ENCODE measurements at places on chromosomes 1 and 21.

GRCh38 chr1:181040284-181040865, 6.6 kb downstream of the MR1 start:
- DNase-seq: no peak

DNA sequence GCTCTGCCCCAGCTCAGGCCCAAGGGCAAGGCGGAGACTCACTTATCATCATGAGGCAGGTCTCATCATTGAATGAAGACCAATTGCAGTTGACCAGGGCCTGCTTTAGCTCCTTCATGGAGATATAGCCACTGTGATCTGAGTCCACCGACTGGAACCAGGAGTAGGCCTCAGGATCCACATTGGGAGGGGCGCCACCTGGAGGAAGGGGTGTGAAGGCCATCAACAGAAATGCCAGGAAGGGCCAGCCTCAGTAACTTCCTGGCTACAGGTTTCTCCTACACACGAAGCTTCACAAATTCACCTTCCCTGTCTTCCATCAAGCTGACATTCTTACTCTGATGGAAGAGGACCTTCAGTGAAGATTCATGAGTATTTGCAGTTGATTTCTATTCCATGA, 11.6 kb downstream of the PEF1 start:
- peak; percentile 76 for DNase-seq

DNA sequence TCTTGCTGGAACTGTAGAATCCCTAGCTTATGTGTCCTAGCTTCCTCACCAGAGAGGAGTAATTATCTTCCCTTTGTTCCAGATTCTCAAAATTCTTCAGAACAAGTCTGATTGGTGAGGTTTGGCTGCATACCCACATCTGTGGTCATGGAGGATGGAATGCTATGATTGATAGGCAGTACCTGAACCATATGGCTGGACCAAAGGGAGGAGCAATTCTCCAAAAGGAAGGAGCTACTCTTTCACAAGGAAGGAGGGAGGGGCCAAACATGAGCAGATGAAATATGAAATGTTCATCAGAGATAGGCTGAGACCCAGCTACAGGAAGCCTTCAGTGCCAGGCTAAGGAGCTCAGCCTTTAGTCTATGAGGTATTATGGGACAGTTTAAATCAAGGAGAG, 5.0 kb upstream of the RNF19B start:
- DNase-seq: peak; percentile 42

DNA sequence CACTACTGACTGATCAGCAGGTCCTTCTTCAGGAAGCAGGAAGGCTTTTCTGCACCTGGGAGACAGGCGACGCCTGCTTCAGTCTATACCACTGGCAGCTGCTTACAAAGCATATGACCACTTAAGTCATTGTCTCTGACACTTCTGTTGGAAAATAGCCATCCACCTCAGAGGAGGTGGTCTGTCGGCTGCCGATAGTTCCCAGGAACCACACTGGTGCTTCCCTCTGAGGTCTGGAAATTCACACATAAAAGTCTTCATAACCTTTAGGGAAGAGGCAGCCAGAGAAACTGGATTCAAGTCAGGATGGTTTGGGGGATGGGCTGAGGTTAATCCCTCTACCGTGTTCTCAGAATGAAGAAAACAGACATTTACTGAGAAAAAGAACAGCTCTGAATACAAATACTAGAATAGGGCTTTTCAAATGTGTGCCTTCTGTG, 15.6 kb upstream of the SRP9 start:
- DNase-seq: peak; percentile 80

GRCh38 chr1:997993-998744, 1.7 kb downstream of the HES4 start:
- no peak for DNase-seq

DNA sequence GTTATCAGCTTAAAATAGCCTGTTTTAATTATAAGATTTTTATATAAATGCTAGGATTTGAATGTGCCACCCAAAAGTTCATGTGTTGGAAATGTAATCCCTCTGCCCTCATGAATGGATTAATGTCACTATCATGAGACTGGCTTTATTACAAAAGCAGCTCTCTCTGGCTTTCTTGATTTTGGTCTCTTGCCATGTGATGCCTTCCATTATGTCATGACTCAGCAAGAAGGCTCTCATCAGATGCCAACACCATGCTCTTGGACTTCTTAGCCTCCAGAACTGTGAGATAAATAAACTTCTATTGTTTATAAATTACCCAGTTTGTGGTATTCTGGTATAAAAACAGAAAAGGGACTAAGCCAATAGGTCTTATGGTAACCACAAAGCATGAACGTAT, 6.9 kb upstream of the PRSS38 start:
- DNase-seq: peak; percentile 24

DNA sequence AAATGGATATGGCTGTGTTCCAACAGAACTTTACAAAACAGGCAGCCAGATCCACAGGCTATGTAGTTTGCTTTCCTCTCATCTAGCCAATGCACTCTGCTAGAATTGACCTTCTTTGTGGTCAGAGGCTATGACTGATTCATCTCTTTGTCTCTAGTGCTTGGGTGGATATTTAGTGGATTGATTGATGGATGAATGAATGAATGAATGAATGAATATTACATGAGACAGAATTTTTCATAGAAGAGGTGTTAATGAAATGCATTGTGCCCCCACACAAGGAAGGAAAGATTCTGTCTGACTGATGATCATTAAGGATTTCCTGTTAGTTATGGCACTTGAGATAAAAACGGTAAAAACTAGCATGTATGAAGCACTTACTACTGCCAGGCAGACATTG, 50.5 kb upstream of the ZYG11A start:
- no peak for DNase-seq

- DNase-seq: no peak
Measured at GRCh38 chr1:183891158-183891856, 86.4 kb downstream of the RGL1 start.

DNA sequence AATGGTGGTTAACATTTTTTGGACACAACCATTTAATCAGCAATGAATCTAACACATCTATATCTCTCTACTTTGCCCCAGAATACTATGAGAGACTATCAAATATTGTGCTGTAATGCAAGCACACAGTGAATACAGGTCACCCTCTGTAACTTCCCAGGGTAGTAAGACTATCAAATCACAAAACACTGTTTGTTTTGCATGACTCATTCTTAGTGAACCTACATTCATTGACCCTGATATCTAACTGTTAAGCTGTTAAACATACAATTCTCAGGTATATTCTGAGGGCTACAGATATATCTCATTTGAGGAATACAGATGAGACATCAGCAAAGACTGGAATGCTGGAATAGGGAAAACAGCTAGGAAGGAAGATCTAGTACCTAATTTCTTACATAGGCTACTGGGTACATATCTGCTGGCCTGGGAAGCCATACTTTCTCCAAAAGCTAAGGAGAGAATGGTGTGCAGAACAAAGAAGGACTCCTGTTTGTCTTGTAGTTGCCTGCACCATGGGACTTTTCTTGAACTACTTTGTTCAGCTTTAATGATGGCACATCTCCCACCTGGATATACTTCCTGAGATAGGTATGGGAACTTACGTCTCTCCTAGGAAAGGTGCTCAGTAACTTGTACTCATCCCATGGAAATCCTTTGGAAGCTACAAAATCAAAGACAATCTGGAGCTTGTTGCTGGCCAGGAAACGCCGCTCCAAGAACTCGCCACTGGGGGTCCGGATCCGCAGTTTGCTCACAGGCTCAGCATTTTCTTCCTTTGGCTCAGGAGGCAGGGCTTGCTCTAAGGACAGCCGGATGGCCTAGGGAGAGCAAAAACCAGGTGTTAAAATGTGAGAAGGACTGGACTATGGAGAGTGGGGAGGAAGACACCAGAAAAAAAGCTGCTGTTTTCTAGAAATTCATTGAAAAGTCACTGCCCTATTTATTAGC, 51.9 kb upstream of the DMRTA2 start:
- peak; percentile 95 for DNase-seq

DNA sequence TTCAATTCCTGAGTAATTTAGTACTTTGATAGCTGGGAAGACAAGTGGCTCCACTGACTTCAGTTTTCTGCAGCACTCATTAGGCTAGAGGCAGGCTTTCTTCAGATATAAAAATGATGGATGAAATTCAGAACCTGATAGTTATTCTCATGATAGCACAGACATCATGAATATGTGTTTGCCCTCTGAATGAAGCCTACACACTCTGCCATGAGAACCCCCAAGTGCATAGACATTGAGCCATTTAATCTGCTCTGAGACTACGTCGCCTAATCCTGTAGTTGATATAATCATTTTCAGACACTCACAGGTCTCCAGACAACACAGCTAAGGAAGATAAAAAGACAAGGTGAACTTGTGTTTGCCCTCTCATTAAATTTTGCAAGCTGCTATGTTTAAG, 566.1 kb downstream of the AMY1C start:
- DNase-seq: no peak

- DNase-seq: peak; percentile 98
Measured at GRCh38 chr1:206634365-206635079, 814 bp upstream of the DYRK3 start.

GRCh38 chr1:27400082-27400962, 7.9 kb downstream of the GPR3 start:
- DNase-seq: no peak

- DNase-seq: no peak
Measured at GRCh38 chr1:31372751-31373055, 173 bp downstream of the FABP3 start.

- DNase-seq: no peak
Measured at GRCh38 chr1:39933956-39934941, 20.7 kb upstream of the MFSD2A start.

DNA sequence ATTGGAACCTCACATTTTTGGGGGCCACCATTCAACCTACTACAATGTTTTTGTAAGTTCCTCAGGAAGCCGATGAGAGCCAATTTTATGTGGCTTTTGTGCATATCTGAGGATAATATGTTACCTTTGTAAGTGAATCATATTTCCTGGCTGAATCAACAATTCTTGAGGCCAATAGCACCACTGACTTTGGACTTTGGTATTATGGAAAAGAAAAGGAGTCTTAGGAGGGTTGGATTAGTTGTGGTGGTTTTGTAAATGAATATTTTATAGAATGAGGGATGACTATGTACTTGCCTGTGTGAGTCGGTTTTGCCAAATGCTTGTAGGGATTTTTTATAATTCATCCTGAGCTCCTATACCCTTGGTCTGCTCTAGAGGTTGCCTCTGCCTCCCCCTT, 181.5 kb upstream of the HMGB4 start:
- DNase-seq: no peak

GRCh38 chr1:115222616-115223402, 115.2 kb downstream of the NGF start:
- no peak for DNase-seq

DNA sequence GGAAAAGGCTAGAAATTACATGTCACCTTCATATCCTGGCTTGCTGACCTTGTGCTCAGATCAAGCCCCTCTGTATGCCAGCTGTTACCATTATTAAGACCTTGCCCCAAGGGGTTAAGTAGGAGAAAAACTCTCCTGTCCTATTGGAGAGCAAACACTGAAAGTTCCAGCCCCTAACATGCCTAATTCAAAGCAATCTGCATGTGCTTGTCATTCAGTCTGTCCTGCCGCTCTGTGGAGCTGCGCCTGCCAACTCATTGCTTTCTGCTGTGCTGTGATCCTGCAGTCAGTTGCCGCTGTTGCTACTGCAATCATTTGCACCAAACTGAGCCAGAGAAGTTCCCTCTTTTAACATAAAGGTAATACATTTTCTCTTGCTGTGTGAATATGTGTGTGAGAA, 113.4 kb downstream of the DISP1 start:
- DNase-seq: peak; percentile 96

GRCh38 chr1:34910425-34910824, 19.0 kb downstream of the DLGAP3 start:
- DNase-seq: no peak

DNA sequence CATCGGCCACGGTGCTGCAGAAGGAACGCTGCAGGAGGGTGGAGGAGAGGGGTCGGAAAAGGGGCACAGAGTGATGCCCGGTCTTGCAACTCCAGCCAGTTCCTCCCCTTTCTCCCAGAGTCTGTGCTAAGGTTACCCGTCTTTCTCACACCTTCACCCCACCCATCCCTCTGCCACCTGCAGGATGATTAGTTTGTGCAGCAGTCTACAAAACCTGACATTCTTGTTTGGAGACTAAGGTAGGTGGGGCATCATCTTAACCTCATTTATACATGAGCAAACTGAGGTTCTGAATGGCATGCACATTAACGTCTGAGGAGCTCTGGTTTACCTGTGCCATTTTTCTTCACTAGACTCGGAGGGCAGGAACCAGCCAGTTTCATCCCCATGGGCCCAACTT, 232.3 kb downstream of the GRIK3 start:
- no peak for DNase-seq

DNA sequence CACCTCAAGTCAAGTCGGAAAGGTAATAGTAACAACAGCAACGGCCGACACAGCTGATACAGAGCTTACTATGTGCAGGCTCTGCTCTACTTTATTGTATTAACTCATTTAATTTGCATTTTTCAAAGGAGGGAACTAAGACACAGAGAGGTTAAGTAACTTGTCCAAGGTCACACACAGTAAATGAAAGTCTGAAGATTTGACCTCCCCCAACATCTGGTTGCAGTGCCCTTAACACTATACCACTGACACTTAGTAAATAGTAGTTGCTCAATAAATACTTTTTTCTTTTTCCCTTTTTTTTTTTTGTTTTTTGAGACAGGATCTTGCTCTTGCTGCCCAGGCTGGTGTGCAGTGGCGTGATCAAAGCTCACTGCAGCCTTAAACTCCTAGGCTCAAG, 39.2 kb downstream of the RAP1GAP start:
- no peak for DNase-seq

DNA sequence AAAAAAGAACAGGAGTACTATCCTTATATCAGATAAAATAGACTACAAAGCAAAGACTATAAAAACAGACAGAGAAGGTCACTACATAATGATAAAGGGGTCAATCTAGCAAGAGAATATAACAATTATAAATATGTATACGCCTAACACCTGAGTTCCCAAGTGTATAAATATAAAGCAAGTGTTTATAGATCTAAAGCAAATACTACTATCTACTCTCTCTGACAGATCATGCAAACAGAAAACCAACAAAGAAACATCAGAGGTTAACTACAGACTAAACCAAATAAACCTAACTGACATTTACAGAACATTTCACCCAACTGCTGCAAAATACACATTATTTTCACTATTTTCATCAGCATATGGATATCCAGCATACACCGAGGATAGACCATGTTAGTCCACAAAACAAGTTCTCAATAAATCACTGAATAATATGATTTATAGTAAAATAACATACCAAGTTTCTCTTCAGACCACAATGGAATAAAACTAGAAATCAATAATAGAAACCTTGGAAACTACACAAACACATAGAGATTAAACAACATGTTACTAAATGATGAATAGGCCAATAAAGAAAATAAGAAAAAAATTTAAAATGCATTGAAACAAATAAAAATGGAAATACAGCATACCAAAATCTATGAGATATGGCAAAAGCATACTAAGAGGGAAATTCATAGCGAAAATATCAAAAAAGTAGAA, 22.7 kb downstream of the UCHL5 start:
- DNase-seq: peak; percentile 57

GRCh38 chr1:4600615-4601460, 53.6 kb upstream of the AJAP1 start:
- DNase-seq: no peak

DNA sequence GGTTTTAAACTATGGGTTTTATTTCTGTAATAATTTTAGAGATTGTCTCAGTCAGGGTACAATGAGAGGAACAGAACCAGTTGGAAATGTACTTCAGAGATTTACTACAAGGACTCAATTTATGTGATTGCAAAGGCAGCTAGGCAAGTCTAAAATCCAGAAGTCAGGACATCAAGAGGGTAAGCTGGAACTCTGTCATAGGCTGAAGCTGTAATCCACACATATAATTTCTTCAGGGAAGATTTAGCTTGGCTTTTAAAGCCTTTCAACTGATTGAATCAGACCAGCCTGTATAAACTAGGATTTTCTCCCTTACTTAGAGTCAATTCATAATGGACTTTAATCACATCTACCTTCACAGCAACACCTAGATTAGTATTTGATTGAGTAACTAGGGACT, 24.3 kb upstream of the LELP1 start:
- no peak for DNase-seq
